ENCODE measurements at places on chromosomes 12 and 14.

DNA sequence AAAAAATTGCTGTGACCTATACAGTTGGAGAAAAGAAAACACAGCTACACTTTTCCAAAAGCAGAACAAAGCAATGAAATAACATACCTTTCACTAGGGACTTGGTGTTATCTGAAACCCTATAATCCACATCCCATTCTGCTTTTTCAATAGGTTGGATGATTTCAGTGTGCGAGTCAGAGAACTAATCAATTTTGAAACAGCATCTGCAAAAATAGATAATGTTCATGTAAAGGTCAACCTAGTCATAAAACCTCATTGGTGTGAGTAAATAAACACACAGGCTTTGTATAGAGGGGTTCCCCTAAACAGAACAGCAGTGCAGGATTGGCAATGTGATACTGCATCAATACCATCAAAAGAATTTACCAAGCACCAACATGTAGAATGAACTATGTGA, 173.0 kb upstream of the G2E3 start:
- no peak for DNase-seq

DNA sequence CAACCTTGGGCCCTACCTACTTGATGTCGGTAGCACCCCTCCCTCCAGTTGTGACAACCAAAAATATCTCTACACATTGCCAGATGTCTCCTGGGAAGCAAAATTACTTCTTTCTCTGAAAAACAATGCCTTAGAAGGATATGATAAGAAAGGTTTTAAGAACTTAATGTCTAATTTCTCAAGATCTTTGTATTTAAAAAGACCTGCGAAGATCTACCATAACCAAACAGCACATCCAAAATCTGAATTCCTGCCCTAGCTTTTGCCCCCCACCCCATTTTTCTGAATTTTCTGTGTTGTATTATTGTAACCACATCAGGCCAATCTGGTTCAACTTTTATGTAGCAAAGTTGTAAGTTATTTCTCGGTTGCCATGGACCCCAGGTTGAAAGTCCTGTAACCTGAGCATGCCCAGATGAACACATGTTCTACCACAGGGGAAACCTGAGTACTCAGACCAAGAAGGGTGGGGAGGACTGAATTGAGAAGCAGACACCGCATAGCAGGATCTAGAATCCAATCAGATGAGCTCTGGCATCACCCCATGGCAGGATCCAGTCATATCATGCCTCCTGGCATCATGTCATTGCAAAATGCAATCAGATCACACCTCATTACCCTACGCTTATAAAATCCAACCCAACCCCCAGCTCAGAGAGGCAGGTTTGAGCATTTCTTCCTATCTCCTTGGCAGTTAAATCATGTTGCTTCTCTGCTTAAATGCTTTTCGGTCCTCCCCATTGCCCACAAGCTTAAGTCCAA, 8.7 kb downstream of the TMEM253 start:
- no peak for DNase-seq

DNA sequence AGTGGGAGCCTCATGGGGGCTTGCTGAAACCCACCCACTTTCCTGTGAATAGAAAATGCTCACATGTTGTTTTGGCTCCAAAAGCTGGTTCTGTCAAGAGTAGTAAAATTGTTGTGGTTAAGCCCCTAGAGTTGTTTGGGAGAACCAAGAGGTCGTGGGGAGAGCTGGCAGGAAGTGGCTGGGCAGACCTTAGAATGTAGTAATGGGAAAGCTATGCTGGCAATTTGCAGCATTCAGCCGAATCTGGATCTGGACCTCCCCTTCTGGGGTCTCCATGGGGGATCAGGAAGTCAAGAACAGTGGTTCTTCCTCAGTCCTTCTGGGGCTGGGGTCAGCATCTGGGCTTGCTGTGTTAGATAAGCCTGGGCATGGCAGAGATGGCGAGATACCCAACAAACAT, 150.6 kb upstream of the TBX3 start:
- DNase-seq, result no peak

DNA sequence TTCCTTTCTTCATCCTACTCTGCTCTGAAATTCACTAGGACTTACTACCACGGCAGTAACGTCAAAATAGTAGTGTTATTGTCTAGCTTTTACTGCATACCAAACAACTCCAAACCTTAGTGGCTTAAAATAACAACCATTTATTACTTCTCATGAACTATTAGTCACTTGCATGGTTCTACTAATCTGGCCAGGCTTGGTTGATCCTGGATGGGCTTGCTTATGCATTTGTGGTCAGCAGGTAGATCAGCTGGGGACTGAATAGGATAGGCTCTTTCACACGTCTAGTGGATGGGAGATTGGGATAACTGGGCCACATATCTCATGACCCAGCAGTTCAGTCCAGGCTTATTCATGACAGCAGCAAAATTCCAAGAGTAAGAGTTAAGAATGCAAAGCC, 9.4 kb upstream of the SLC35F4 start:
- DNase-seq, result no peak

GRCh38 chr12:125111403-125111802, 46.2 kb downstream of the AACS start:
- DNase-seq, result no peak

- no peak for DNase-seq
These were observed 12.0 kb downstream of the LUM start for GRCh38 chr12:91099341-91099740.

DNA sequence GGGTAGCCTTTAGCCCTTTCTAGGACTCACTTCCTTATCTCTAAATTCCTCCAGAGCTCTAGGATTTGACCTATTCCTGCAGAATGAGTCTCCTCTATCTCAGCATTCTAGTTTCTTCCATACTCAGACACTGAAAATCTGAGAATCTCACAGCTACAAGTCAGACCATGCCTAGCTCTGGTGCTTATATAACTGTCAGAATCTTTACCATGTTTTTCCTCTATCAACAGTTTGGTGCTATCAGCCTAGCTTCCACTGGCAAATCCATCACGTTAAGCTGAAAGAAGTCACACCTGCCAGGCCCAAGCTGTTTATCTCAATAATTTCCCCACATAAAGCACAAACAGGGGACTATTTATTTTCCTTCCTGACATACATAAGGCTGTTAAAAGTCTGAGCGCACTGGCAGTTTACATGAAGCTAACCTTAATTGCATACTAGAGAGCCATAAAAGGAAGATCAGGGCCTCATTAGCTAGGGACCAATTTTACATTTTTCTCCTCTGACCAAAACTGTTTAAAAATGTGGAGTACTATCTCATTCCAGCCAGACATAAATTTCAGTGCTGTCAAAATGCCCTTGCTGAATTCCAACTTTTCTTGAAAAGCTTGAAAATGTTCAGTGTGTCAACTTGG, 270.5 kb downstream of the C12orf75 start:
- DNase-seq, result no peak

DNA sequence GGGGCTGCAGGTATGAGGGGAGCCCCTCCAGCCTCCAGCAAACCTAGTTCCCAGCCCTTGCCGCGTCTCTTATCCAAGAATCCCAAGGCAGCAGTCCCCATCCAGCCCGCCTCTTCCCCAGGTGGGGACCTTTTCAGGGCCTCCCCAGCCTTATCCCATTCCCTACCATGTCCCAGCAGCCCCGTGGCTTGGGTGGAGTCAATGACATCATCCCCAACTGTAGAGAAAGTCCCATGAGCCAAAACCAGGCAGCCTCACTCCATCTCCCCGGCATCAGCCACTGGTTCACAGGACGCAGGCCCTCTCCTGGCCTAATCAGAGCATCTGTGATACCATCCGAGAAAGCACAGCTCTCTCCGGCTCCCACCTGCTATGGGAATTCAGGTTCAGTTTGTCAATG, 131.0 kb downstream of the NCOR2 start:
- no peak for DNase-seq

DNA sequence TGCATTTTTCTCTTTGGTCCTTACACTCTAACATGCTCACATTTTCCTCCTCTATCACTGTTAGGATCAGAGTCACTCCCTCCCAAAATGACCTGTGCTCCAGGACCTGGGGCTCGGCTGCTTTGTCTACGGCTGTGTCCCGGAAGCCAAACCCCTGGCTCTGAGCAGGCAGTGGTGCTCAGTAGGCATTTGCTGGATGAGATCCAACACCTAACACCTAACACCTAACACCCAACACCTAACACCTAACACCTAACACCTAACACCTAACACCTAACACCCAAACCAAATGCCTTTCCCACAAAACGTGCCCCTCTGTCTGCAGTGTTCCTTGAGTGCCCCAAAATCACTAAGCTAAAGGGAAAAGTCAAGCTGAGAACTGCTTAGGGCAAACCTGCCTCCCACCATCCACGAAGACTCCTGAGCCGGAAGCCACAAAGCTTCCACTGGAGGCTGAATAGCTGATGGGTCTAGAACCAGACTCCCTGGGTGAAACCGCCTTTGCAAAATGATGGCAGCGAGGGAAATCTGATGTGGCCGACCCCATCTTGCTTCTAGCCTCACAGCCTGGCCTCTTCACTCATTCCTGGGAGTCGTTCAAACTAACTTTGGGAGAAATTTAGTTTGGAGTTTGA, 29.2 kb downstream of the HSP90AA1 start:
- DNase-seq, result no peak

DNA sequence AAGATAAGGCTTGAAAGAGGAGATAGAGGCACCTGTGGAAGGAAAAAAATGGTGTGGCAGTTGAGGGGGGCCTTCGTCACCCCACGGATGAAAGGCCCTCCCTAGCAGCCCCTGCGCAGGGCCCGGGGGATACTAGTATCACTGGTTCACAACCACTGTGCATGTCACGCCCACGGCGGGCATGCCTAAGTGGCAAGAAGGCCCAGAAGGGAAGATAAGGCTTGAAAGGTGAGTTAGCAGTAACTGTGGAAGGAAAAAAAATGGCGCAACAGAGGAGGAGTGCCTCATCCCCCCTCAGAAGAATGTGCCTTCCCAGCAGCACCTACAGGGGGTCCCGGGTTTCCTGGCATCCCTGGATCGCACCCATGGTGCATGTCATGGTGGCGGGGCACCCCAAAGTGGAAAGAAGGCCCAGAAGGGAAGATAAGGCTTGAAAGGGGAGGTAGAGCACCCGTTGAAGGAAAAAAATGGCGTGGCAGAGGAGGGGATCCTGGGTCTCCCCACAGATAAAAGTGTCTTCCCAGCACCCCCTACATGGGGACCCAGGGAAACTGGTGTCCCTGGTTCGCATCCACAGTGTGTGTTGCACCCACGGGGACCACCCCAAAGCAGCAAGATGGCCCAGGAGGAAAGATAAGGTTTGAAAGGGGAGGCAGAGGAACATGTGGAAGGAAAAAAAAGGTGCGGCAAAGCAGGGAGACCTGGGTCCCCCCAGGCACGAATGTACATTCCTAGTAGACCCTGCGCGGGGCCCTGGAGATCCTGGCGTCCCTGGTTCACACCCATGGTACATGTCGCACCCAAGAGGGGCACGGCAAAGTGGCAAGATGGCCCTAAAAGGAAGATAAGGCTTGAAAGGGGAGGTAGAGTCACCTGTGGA, 279.2 kb downstream of the ALG10 start:
- no peak for DNase-seq

GRCh38 chr14:104200106-104200505, 61.7 kb downstream of the KIF26A start:
- DNase-seq, result no peak

DNA sequence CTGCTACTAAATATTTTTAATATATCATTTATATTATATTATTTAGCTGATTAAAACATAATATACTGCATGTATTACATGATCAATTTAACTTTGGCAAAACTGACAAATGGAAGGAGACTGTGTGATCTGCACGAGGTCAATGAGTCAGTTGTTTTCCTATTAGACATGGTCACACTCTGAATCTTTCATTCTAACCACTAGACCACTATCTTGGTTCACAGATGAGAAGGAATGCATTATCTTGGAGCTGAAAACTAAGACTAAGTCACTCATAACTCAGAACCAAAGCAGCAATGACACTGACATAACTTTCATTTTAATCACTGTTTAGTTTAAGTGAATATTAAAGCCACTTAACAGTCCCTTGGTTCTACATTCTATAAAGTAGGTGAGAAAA, 37.4 kb downstream of the GNPTAB start:
- no peak for DNase-seq

DNA sequence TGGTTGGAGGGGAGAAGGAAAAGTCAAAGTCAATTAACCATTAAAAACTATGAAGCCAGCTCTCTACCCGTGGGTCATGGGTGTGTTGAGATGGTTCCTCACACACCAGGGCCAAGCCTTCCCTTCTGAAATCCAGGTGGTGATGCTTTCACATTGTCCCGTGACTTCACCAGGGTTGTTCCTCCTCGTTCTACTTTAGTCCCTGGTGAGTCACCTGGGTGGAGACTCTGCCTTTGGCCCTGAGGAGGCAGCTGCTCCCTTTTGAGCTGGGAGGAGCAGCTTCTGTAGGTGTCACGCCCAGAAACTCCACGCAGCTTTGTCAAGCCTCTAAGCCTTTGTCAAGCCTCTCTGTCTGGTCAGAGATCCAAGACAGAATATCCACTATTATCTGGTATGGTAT, 348.3 kb downstream of the BMP4 start:
- no peak for DNase-seq

DNA sequence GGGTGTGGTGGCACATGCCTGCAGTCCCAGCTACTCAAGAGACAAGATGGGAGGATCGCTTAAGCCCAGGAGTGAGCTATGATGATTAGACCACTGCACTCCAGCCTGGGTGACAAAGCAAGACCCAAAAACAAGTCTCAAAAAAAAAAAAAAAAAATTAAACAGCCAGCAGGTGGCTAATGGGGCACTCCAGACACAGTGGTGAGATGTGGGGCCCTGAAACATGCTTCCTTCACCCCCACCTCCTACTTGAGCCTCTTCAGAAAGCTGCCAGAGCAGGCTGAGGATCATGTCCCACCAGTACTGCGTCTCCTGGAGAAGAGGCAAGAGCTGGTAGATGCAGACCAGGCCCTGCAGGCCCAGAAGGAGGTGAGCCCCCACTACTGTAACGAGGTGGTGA, 2.1 kb downstream of the CFAP73 start:
- no peak for DNase-seq

GRCh38 chr14:77185093-77185465, 3.5 kb downstream of the TMEM63C start:
- DNase-seq, result no peak

- no peak for DNase-seq
These were observed 21.8 kb upstream of the RTRAF start for GRCh38 chr14:51967521-51967920.

- no peak for DNase-seq
These were observed 34.3 kb upstream of the TEX22 start for GRCh38 chr14:105363847-105364708.

DNA sequence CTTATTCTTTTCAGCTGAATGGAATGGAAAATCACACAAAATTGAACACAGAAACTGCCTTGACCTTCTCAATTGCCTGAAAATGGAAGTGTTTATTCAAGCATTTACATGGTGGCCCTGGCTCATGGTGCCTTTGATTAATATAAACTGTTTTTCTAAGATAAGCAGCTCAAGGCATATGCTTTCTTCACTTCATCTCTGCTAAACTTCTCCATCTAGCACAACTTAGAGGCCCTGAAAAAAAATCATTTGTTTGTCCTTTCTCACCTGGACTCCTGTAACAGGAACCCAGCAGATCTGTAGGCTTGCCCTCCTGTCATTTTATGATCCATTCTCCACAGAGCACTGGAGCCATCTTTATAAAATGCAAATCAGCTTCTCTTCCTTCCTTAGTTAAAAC, 117.5 kb upstream of the KRR1 start:
- no peak for DNase-seq

Measured in NCI-H774 (cell line).